Non-pigmented ciliary epithelial cell (primary cell): ENCODE measurements at places on chromosomes 4 and X.

DNA sequence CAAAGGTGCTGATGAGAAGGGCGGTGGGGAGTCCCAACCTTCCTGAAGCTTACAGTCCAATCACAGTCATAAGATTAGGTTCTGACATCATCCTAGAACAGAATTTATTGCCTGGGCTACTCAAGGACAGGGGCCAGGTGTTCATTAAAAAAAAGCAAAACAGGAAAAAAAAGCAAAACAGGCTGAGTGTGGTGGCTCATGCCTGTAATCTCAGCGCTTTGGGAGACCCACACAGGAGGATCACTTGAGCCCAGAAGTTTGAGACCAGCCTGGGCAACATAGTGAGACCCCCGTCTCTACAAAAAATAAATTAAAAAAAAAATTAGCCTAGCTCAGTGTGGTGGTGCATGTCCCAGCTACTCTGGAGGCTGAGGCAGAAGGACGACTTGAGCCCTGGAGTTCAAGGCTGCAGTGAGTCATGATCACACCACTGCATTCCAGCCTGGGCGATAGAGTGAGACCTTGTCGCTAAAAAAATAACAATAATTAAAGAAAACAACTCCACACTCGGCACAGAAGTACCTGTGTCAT lies 3.0 kb downstream of the RAB9A start:
- DNase-seq = no peak

GRCh38 chr4:88791274-88791673 lies 93.6 kb upstream of the NAP1L5 start:
- DNase-seq = peak; percentile 31

- DNase-seq = no peak
Measured at GRCh38 chr4:169132561-169133305, 122.7 kb upstream of the CBR4 start.

- DNase-seq = no peak
Measured at GRCh38 chrX:154517101-154517781, 1.2 kb upstream of the FAM3A start.

GRCh38 chrX:19683817-19684216 lies 168.5 kb upstream of the MAP3K15 start:
- DNase-seq = no peak

GRCh38 chr4:183989461-183989860 lies 84.4 kb downstream of the STOX2 start:
- no peak for DNase-seq

- no peak for DNase-seq
Measured at GRCh38 chrX:48715072-48715471, 18.5 kb downstream of the SUV39H1 start.

- DNase-seq = no peak
Measured at GRCh38 chr4:187010052-187010451, 286.4 kb upstream of the FAT1 start.

- DNase-seq = no peak
Measured at GRCh38 chr4:85496126-85496849, 21.3 kb downstream of the ARHGAP24 start.

DNA sequence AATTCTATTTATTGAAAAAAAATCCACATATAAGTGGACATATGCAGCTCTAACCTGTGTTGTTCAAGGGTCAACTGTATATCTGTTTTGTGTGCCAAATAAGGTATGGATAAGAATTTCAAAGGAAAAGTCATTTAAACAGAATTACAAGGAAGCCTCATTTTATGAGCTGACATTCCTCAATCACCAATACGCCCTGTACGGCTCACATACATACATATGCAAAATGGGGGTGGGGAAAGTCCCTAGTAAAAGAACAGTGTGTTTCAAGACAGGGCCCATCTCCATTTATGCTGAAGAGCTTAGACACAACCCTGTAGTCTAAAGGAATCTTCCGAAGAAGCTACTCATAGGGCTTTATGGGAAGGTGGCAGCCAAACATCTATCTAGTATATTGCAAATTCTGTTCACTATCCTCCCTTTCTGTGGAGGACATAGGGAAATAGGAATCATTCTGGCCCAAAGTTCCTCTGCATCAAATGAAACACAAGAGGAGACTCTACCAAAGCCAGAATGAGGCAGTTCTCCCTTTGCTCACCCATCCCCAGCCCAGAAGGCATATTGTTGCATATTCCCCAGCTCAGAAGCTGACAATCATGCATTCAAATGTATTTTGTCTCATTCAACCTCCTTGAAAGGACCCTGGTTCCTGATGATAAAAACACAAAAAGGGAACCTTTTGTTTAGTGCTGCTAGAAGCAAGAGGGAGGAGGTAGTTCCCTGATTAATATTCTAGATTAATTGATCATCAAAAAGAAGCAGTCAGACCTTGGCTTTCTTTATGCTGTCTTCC lies 13.7 kb upstream of the ZBTB33 start:
- no peak for DNase-seq

GRCh38 chr4:149113804-149114430 lies 671.7 kb upstream of the NR3C2 start:
- DNase-seq = peak; percentile 57

- no peak for DNase-seq
Measured at GRCh38 chrX:443536-444210, 57.0 kb upstream of the PPP2R3B start.

- no peak for DNase-seq
Measured at GRCh38 chr4:69781458-69782418, 21.3 kb upstream of the SULT1B1 start.

GRCh38 chrX:45031830-45032378 lies 158.9 kb downstream of the KDM6A start:
- no peak for DNase-seq

DNA sequence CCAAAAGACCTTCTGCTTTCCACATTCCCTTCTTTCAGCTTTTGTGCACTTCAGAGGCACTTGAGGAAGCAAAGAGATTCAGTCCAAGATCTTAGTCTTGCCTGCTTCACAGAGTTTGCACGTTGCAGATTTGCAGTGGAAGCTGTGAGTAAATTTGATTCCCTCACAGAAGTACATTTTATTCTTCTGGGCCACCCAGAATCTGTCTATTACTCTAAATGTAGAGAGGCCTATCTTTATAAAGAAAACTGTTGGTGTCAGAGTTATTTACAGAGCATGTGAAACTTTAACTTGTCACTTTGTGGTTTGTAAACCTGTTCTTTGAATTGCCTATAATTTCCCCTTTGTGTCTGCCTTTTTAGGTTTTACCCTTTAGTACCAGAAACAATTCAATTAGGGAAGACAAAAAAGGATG lies 15.5 kb downstream of the SPRY1 start:
- DNase-seq = no peak

DNA sequence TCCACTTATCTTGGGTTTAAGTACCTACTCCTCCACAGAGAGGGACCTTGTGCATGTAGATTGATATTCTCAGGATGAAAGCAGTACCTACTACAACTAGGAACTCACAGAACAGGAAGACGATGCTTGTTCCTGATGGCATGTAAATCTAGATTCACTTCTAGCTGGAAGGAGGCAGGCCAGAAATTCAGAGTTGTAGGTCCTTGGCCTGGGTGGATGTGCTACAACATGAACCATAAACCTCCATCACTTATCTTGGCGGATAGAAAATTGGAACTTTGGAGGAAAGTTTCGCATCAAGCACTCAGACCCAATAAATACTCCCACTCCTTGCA lies 9.3 kb upstream of the SMIM20 start:
- no peak for DNase-seq

DNA sequence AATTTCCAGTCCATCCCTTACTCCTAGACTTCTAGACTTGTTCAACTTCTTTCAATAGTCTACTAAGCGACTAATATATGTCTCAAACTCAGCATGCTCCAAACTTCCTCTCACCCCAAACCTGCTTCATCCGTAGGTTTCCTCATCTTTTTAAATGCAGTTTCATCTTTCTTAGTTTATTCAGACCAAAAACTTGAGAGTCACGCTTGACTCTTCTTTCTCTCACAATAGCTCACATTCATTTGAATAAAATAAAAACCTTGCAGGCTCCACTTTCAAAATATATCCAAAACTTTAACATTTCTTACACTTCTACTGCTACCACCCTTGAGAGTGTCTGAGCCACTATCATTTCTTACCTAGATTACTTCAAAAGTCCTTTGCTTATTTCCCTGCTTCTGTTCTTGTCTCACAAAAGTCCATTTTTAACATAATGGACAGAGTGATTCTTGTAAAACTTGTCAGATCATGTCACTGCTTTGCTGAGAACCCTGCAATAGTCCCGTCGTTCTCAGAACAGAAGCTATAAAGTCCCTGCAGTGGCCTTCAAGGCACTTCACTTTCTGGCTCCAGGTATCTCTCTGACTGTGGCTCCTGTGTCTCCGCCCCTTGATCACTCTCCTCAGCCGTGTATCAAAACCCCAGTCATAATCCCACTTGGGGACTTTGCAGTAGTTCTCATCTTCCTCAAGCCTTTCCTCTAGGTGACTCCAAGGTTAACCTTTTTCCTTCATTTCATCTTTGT lies 167.6 kb downstream of the ARHGAP24 start:
- DNase-seq = no peak

DNA sequence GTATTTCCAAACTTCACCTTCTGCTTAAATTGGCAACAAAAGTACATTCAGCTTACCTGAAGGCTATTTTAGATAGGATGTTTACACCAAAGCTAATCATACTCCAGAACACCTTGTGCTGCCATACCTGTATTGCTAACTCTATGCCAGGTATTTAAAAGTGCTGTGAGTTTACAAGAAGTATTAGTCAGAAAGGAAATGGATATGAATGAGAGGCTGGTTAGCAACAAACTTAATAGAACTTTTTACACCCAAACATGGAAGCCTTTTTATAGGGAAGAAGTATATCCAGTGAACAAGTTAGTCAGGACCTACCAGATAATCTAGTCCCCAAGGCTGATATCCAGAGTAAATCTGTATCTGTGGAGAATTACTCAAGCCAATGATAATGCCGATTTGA lies 131.2 kb upstream of the SPRY1 start:
- no peak for DNase-seq
